Lung (tissue), 17 donors: ENCODE measurements at places on chromosomes 12 and 14. TPM values are rescaled to one million over a fixed set of nuclear protein-coding genes. Genes with fewer than 3 reads are reported as not detected.
A peak's percentile ranks its signal among the peaks of the same experiment; 100 is the strongest.

CRIP1 gene
- total RNA-seq: 72.8 TPM

COL2A1 gene
- total RNA-seq: 0.15 TPM

GRCh38 chr12:14635776-14636175 lies 60.6 kb downstream of the GUCY2C start:
- no peaks in the 10 kb centered on the region for H3K4me1 ChIP-seq
- no peak for DNase-seq
- H3K27me3 ChIP-seq: no peaks in the 10 kb centered on the region
- H3K36me3 ChIP-seq: no peaks in the 10 kb centered on the region

GRCh38 chr12:28631831-28632230 lies 441.6 kb downstream of the CCDC91 start:
- H3K4me3 ChIP-seq: no peak overlapping the region
- H3K27me3 ChIP-seq: no peaks in the 10 kb centered on the region
- H3K36me3 ChIP-seq: no peaks in the 10 kb centered on the region

DNA sequence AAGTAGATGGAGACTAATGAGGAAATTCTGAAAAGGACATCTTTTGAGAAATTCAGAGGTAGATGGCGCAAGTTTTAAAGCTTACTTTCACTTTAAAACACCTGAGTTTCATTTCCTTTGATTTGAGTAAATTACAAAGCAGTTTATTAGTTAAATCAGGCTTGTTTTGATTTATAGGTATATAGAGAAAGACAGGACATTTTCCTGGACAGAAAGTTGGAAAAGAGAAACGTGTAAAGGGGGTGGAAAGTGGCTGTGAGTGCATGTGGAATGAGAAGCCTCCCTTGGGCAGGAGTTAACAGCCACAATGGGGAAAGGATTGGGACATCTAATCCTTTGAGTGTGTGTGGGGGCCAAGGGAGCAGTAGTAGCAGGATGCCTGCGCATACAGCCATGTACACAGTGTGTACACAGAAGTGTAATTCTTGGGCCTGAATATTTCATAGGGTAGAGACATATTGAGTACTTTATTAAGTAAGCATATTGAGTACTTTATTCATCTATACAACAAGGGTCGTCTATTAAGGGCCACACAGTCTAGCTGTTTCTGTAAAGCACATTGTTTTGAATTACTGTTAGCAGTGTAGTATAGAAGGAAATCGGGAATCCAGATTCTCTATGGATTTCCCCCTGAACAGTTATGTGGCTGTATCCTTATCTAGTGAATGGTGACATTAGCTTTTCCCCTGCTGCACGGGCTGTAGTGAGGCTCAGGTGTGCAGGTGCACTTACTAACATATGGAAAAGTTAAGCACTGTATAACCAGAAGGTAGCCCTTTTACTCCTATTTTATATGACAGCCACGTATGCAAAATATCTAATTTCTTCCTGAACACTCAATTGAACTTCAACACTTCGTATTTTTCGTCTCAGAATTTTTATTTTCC lies 19.1 kb downstream of the MARK3 start:
- DNase-seq: no peak
- no peak overlapping the region for H3K4me3 ChIP-seq
- H3K27me3 ChIP-seq: no peaks in the 10 kb centered on the region
- H3K27ac ChIP-seq: peak overlapping the region; percentile 94
